ENCODE measurements at places on chromosomes 12 and 14.

DNA sequence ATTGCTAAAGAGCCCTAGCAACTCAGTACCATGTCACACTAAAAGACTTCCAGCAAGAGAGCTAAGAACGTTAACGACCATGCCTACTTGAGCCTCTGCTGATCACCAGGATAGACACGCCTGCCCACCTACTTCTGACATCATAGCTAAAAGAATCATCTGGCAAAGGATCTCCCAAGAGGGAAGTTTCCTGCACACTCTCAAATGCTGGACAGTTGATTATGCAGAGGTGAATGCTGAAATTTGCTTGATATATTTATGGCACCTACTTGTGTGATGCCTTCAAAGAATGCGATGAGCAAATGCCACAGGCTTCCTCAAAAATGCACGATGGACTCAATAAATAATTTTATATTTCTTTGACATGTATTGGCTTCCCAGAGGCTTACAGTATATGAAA, 113.6 kb downstream of the GALC start:
- no peak for DNase-seq

DNA sequence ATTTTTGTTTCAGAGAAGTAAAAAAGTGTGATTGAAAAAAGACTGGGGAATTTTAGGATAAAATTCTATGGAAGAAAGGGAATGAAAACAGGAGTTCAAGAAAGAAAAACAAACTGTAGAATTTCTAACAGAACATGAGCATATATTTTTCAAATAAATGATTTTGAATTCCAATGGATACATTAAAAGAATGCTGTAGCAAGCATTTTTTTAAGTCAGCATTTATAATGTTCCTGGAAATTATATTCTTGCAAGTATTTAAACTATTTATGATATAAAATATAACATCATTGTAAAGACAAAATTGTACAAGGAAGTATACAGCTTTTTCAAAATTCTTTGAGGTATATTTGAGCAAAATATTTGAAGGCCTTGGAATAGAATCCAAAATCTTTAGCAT, 450.7 kb downstream of the AEBP2 start:
- DNase-seq: no peak

- peak; percentile 44 for DNase-seq
These were observed 45.9 kb downstream of the PPP1R13B start for GRCh38 chr14:103801459-103801858.

- peak; percentile 38 for DNase-seq
These were observed 27.7 kb downstream of the WBP11 start for GRCh38 chr12:14775636-14775980.

- peak; percentile 59 for DNase-seq
These were observed 50.1 kb downstream of the SLC25A21 start for GRCh38 chr14:37122288-37122687.
